ENCODE measurements at places on chromosomes 5 and 9. TPM values are rescaled to one million over a fixed set of nuclear protein-coding genes. Genes with fewer than 3 reads are reported as not detected.

MAML1 gene
- 22.9 TPM for total RNA-seq

GRCh38 chr5:106634375-106634774 lies 1036.4 kb downstream of the EFNA5 start:
- no peak for DNase-seq

DNA sequence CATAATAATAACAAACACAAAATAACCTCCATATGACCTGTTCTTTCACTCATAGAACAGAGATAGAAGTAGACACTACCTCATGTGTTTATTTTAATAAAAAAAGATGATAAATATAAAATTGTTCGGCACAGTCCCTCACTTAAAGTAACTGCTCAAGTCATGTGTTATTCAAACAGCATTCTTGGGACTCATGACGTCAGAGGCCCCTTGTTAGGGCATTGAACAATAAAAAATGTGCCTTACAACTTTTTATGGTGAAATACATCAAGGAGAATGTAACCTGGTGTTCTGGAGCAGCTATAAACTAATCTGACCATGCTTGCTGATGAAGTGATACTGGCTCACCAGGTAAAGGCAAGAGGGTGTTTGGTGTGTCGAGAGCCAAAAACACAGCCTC lies 12.2 kb upstream of the NDFIP1 start:
- no peak for DNase-seq

TCF7 gene
- 2.1 TPM for total RNA-seq

DNA sequence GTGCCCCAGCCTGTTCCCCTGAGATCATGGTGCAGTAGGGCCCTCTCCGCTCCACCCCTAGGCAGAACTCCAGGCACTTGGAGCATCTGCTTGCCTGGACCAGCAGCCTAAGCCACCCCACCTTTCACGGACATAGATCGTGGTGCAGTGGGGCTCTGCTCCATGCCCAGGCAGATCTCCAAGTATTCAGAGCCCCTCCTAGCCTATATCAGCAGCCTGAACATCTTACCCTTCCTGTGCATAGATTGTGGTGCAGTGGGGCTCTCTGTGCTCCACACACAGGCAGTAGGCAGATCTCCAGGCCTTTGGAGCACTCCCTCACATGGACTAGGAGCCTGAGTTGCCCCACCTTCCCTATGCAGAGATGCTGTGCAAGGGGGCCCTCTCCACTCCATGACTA lies 103.0 kb downstream of the GLIS3 start:
- no peak for DNase-seq

DNA sequence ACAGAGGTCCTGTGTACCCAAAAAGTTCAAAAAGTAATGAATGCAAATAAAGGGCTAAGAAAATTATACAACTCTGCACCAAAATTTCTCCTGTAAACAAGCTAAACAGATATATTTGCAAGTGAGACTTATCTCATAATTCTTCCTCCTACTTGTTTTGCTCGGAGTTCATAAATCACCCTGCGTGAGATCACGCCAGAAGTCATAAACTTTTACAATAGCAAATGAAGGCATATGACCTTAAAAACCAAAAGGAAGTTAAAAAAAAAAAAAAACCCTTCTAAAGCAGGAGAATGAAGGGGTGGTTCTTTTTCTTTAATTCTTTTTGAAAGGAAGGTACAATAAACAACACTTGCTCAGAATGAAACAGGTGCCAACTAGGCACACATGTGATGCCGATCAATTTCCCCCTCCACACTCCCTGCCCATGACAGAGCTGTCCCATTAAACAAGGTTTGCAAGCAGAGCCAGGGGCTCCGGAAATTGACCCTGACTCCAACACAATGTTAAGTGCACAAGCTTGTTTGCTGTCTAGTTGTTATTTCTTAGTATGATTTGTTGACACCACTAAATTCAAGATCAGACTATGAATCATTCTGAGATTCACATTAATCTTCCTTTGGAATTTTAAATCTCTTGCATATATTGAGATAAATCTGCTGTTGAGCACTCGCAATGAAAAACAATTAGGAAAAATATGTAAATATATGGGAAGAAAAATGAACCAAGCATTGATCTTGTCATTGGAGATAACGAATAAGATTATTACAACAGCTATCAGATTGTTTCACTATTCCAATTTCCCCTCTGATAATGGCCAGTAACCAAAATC lies 46.3 kb downstream of the DROSHA start:
- DNase-seq = no peak

All from thoracic aorta (tissue), 2 donors.